ENCODE measurements at places on chromosomes 1 and 21.
A peak's percentile ranks its signal among the peaks of the same experiment; 100 is the strongest.

GRCh38 chr1:205279986-205280385 is 41.6 kb downstream of the NUAK2 start:
- no peak for DNase-seq

DNA sequence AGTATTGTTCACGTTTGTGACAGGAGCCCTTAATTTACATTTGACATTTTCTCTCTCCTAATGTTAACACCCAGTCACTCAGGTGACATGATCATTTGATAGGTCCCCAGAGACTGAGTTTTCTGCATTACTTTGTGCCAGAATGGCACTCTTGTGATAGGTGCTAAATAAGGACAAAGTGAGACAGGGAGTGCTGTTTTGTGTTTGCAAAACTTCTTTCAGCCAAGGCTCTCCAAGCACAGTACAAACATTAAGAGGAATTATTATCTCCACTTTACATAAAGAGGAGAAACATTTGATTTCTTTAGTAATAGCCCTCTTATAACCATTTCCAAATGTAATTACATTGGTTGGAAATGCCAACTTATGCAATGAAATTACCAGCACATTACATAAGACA is 355.2 kb downstream of the NTNG1 start:
- DNase-seq, result no peak

DNA sequence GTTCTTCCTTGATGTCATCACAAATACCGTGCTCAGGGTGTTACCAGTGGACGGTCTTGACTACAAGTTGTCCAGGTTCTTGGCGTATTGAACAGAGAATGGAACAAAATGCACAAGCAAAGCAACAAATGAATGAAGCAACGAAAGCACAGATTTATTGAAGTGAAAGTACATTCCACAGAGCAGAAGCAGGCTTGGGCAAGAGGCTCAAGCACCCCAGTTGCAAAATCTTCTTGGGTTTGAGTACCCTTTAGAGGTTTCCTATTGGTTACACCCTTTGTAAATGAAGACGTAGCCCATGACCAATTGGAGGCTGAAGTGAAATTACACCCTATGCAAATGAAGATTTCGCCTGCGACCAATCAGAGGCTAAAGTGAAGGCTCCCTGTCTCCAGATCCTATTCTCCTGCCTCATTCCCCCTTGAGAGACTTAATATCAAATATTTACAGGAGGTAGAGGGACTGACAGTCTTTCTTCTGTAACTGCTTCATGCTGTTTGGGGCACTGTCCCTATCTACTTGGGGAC is 38.3 kb downstream of the YY1AP1 start:
- no peak for DNase-seq

DNA sequence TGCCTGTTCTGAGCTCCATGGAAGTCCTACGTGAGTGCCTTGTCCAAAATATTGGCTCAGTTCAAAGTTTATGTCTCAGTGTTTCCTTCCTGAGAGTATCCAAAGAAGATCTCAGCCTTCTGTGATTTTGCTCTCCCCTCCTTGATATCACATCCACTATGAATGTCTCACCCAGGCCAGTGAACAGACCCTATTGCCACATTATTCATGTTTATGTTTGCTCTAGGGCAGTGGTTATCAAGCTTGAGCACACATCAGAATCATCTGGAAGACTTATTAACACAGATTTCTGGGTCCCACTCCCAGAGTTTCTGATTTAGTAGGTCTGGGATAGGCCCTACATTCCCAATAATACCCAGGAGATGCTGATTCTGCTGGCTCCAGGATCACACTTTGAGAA is 145.0 kb upstream of the FGGY start:
- no peak for DNase-seq

GRCh38 chr1:156194300-156194652 is 372 bp downstream of the SLC25A44 start:
- no peak for DNase-seq

DNA sequence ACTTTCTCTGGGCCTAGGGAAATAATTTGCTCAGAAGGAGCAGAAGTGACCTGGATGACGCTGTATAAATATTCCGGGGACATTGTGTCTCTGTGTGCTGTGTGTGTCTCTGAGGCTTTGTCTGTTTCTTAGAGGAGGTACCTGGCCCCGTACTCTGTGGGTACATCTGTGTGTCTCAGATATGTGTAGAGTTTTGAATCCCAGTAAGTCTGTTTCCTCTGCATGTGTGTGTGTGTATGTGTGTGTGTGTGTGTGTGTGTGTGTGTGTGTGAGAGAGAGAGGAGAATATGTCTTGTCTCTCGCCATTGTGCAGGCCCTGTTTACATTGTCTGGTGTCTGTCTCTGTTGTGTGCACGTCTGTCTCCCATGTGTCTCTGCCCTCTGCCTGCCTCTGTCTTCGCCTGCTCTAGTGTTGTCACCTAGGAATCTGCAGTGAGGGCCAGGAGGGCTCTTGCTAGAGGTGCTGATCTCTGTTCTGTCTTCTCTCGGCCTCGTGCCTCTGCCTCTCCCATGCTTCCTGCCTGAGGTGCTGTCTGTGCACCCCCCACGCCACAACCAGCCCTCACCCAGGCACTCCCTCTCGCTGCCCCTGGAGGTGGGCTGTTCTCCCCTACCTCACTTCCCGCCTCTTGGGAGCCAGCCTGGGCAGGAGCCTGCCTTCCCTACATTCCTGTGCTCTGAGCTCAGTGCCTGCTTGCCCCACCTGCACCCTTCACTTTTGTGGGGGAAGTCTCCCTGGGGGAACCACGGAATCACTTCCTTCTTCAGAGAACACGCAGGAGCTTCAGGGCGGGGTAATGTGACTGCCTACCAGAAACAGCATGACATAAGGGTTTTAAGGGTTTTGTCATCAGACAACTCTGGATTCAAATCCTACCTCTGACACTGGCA is 5.9 kb downstream of the MAP7D1 start:
- peak; percentile 61 for DNase-seq

DNA sequence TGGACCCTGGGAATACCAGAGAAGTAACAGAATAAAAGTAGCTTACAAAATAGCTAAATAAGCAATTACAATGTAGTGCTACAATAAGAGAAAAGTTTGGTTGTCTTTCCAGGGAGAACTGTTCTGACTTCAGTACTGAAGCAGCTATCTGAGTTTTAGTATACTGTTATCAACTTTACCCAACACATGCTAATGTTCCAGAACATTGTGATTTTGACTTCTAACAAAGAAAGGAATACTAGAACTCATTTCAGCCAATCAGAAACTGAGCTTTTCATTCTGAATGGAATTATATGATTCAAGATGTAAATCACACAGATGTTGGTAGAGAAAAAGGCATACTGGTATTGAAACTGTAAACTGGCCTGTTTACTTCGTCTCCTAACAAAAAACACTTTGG is at the start of gene C1orf105:
Gene C1orf105 (plus strand): TSS at position 301 of the 400 bp plus-strand sequence. CDS start 201 bp downstream, outside the sequence.
- no peak for DNase-seq

GRCh38 chr1:226628612-226629155 is 80.1 kb downstream of the STUM start:
- DNase-seq, result no peak

DNA sequence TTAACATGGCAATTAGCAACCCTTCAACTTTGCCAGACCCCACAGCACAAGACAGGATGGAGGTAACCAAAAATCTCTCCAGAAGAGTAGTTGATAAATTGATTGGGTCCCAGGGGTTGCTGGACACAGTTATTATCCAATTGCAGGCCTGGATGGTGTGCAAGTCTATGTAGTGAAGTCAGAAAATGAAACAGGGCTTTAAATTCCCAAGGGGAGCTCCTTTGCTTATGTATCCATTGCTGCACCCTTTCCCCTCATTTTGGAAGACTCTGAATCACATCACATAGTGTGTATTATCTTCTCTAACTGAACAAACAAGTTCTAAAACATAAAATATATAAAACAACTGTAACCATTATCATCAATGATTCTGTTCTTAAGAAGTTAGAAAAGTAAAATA is 550.2 kb downstream of the LMO4 start:
- no peak for DNase-seq

- DNase-seq, result peak; percentile 40
Measured at GRCh38 chr1:27602462-27603308, 1.3 kb downstream of the AHDC1 start.

- DNase-seq, result no peak
Measured at GRCh38 chr1:230098723-230099122, 31.7 kb downstream of the GALNT2 start.

- no peak for DNase-seq
Measured at GRCh38 chr1:164061528-164061927, 497.5 kb upstream of the PBX1 start.

DNA sequence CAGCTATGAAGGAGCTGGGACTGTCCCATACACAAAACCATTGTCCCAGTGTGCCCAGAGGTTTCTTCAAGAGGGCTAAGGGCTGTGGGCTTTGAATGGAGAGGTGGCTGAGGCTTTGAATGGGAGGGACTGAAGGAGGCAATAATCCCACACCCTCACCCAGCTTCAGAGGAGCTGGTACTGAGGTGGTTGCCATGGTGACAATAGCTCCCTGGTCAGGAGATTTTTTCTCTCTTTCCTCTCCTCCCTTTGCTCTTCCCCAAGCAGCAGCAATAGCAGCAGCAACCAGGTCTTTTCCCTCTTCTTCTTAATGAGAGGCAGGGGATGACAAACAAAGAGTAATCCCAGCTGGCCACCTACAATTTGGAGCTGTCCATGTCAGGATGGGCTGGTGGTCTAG is 1.6 kb downstream of the HPCAL4 start:
- no peak for DNase-seq

GRCh38 chr1:247797518-247797917 is 26.4 kb downstream of the OR14A16 start:
- DNase-seq, result no peak

- no peak for DNase-seq
Measured at GRCh38 chr1:10967090-10967489, 45.4 kb upstream of the TARDBP start.

GRCh38 chr21:36661511-36662309 is 37.2 kb upstream of the SIM2 start:
- DNase-seq, result no peak

GRCh38 chr1:54001591-54001990 is 16.4 kb downstream of the LDLRAD1 start:
- DNase-seq, result no peak

DNA sequence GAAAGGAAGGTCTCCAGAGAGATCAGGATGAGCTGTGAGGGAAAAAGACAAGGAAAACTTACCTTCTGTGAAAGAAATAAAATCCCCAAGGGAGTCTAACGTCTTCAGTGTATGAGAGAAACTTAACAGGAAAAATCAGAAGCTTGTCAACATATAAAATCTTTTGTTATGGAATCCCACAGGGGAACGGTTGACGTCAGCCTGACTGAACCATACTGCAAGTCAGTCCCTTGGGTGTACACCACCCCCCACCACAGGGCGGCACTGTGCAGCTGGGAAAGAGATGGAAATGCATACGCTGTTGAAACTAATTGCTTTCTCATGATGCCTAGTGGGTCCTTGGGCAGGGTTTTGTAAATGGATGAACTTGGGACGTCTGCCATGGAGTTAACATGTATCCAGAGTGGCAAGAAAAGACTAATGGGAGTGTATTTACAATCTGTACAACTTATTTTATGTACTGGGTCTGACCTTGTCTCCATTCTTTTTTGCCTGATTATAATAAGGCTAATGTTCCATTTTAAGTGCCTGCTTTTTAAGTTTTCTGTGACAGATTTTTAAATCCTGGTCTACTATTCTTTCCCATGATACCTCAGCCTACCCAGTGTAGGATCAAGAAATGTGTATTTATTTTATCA is 22.7 kb downstream of the UTP25 start:
- DNase-seq, result no peak

- DNase-seq, result no peak
Measured at GRCh38 chr1:20265250-20265649, 25.4 kb upstream of the VWA5B1 start.

DNA sequence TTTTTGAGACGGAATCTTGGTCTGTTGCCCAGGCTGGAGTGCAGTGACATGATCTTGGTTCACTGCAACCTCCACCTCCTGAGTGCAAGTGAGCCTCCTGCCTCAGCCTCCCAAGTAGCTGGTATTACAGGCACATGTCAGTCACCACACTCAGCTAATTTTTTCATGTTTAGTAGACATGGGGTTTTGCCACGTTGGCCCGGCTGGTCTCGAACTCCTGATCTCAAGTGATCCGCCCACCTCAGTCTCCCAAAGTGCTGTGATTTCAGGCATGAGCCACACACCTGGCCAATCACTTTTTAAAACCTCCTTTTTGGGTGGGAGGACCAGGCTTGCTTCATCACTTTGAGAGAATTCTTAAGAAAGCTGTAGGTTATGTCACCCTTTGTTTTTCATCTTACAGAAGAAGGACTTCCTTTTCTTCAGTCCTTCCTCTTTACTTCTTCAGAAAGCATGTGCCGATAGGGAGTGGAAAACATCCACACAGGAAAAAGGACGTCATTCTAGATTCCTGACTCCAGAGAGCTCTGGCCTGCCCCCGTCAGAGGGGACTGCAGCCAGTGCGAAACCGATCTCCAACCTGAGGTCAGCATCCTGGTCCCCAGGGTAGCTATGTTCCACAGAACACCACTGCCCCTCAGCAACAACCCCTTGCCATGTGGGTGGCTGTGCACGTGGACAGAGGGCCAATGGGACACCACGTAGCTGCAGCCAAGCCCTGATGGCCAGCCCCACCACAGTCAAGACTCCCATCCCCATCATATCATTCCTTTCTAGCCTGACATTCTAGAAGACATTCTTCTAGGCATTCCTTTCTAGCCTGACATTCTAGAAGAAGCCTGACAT is 21.9 kb downstream of the NCF2 start:
- no peak for DNase-seq

GRCh38 chr1:209879539-209879938 is 51.8 kb downstream of the UTP25 start:
- DNase-seq, result no peak

DNA sequence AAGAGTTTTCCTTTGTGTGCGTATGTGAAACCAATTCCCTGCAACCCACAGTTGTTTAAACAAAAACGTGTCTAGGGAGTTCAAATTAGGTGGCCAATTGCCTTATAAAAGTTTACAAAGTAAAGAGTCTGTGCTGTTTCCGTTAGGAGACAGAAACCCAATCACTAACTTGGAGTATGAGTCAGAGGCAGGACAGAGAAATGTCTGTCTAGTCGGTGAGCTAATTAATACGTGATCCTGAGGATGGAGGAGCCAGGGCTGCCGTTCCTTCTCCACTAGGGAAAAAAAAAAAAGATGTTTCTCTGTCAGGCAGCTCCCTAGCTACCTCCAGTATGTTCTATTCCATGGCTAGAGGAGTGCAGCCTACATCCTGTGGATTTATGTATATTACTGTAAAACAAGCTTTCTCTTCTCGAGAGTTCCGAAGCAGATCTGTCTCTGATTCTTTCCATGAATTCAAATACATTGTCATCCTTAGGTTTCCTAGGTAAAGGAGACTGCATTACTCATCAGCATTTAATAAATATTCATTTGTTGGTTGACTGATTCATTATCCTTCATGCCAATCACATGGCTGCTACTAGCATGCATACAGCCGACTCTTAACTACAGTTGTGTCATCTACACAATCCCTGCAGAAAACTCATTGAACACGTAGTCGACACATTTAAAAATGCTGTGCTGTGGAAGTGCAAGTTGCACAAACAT is 430.6 kb downstream of the KIF26B start:
- no peak for DNase-seq

Data from CD4-positive, alpha-beta T cell treated with Interleukin-12 subunit alpha and Interleukin-12 subunit beta, for 1 hour (primary cell).